Cardiac fibroblast (primary cell): ENCODE measurements at places on chromosomes 7 and 10.

GRCh38 chr10:104938031-104938430 is 296.9 kb downstream of the SORCS3 start:
- no peak for DNase-seq

DNA sequence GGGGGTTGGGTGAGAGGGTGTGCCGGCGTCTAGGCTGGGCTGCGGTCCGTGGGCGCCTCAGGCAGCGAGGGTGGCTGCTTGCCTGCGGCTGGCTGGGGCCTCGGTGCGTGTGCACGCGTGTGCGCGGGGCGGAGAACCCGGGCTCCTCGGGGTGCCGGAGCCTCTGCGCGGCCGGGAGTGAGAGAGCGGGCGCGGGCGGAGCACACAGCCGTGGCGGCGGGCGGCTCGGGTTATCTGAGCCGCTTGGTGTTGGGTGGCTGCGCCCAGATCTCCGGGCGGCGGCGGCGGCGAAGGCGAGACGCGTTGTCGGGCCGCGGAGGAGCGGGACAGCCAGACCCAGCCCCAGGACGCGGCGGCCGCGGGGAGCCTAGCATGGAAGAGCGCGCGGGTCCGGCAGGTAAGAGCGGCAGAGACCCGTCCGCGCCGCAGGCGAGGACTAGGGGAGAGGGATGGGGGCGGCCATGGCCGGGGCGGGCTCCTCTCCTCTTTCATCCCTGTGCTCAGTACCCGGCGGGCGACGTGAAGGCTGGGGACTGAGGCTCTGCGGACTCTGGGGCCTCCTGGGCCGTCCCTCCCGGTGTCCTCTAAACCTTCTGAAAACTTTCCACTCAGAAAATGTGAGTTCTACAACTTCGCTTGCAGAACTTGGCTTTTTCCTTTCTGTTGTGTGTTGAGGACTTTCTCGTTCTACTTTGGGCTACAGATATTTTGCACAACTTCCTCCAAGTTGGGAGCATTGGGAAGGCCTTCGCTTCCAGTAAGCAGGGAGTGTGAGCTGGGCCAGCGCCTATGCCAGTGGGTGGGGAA is 9.8 kb upstream of the PAX2 start:
- no peak for DNase-seq

- DNase-seq: no peak
Observed at GRCh38 chr7:37686556-37687345, 3.2 kb downstream of the GPR141 start.

DNA sequence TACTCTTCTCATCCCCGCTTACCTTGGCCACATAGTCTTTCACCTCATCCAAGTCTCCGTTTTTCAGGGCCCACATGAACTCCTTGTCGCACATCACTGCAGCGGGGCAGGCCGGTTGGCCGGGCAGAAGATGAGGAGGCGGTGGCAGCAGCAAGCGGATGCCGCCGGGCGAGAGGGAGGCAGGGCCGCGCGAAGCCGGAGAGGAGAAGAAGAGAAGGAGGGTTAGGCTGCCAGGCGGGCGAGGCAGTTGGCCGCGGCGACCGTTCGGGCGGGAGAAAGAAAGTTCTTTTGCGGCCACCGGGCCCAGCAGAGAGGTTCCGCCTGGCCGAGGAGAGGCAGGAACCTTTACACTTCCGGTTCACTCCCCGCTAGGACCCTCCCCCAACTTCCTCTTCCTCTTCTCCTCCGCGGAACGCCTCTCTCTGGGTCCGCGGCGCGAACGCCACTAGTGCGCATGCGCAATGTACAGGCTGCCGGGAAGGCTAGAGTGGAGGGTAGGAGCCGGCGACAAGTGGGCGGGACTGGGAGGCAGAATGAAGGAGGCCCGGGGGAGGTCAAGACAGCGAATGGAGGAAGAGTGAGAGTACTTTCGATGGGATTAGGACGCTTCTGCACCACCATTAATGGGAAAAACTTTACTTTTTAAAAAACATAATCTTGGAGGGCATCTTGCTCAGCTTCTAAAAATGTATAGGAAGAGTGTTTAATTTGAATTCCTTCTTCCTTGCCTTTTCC is at the start of gene MTPN:
MTPN (minus strand) TSS at position 353 of the 735 bp plus-strand sequence; CDS start at position 94, 259 bp downstream.
- DNase-seq: peak; percentile 97

- DNase-seq: no peak
Observed at GRCh38 chr7:46746695-46747687, 825.9 kb upstream of the IGFBP3 start.

- peak; percentile 51 for DNase-seq
Observed at GRCh38 chr10:110498087-110498981, 627 bp downstream of the DUSP5 start.

- peak; percentile 51 for DNase-seq
Observed at GRCh38 chr10:77638321-77639101, 903 bp upstream of the KCNMA1 start.

DNA sequence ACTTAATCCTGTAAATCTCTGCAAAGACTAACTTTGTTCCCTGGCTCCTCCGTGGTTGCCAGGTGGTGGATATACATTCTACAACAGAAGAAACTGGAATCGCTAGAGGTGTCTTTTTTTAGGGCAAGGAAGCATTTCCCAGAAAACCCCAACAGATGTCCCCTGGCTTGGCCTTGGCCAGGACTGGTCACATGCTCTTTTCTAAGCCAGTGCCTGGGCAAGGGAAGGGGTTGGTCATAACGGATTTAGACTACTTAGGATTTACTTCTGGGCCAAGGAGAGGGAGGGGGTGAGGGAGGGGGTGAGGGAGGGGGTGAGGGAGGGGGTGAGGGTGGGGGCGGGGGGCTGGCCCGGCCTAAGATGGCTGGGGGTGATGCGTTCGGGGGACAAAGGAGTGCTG is 105.7 kb downstream of the SNX10 start:
- DNase-seq: no peak

GRCh38 chr10:49279015-49279880 is 19.7 kb upstream of the C10orf71 start:
- no peak for DNase-seq

DNA sequence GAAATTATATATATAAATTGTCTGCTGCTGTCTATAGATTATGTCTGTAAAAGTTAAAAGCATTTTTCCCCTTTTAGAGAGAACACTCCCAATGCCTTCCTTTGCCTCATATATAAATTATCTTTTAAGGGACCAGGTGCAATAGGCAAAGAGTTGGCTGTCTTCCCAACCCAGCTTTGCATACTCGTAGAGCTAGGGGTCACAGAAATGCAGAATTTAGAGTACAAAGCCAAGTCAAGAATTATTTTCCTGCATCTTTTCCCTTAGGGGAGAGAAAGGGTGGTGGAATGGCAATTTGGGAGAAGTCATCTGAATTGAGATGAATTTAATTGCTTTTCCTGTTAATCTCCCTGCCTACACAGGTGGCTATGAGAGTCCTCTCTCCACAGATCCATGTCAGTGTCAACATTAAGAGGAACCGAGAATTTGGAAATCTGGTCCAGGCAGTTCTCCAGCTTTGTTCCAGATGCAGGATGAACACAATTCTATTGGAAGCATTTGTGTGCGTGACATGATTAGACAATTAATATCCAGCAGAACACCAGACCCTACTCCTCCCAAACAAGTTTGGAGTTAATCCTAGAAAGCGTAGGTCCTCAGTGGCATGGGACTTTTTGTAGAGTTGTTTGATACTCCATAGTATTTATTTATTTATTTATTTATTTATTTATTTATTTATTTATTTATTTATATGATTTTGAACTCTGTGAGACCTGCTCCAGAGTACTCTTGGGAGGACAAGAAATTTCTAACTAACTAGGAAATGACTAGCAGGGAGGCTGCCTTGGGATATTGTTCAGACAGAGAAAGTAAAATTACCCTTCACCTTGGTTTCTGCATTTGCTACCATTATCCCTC is 80.3 kb upstream of the SKAP2 start:
- DNase-seq: no peak

- DNase-seq: no peak
Observed at GRCh38 chr7:2431260-2431867, 28.0 kb downstream of the CHST12 start.

DNA sequence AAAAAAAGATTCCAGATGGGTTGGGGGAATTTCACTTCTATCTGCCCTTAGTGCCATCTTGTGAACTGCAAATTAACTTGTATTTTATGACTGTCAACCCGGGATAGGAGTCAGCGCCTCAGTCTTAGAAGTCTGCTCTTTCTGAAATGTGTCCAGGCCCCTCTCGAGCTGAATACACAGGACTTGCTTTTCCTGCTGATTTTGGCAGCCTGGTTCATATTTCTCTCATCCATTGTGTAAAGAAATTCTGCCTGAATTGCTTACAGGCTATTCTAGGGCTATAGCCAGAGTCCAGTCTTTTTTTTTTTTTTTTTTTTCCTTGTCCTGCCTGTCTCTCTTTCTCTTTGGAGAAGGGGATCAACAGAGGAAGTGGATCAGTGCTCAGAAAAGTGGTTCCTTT is 24.6 kb downstream of the GATA3 start:
- DNase-seq: peak; percentile 8

DNA sequence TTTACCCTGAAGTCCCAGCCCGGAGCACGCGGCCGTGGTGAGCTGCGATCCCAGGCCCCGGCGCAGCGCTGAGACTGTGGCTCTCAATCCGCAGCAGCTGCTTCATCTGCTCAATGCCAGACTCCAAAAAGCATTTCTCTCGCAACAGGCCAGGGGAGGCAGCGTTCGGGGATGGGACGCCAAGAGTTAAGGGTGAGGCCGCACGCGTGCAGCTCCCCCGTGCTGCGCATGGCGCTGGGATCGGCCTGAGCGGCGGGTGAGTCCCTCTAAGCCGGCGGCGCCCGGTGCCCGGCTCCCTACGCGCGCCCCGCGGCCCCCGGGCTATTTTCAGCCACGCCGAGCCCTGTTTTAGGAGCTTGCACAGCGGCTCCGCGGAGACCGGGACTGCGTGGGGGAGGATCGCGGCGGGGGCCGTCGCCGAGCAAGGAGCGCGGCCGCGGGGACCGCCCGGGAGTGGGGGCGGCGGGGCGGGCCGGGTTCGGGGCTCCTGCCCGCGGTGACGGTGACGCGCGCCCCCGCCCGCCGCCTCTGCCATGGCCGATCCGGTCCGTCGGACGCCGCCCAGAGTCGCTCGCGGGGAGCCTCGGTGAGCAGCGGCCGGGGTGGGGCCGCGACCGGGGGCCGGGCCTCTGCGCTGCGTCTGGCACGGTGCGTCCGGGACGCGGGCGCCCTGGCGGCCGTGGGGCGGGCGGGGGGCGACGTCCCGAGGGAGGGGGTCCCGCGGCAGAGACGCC is 29.4 kb upstream of the JAKMIP3 start:
- peak; percentile 21 for DNase-seq

DNA sequence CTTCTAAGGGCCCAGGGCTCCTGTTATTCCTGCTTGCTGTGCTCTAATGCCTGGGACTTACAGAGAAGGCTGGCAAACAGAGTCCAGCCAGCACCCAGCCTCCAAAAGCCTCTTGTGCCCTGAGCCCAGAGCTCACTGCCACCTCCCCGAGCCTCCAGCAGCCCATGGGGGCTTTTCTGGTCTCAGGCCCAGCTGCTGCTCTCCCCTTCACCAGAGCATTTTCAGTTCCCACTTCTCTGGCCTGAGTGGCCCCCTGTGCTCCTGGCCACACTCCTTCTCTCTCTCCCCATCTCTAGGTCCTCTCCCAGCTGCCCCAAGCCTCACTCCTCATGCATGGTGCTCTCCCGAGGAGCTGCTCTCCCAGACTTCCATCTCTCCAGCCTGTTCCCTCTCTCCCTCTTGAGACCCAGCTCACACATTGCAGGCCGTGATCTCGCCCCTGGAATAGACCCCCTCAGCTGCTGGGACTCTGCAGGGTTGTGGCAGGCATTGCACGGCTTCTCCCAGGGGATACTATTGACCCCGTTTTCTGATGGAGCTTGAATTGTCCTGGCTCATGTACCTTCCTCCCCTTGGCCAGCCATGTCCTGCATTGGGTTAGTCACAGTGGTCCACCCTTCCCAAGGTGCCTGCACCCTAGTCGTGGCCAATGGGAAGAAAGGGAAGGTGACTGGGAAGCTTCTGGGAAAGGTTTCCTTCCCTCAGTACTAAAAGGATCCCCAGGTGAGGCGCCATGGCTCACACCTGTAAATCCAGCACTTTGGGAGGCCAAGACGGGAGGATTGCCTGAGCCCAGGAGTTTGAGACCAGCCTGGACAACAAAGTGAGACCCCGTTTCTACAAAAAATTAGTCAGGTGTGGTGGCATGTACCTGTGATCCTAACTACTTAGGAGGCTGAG is 9.0 kb upstream of the RASSF4 start:
- DNase-seq: no peak

GRCh38 chr10:3499120-3499519 is 285.9 kb downstream of the KLF6 start:
- DNase-seq: peak; percentile 37

GRCh38 chr7:129831424-129832058 is 121.2 kb downstream of the UBE2H start:
- peak; percentile 95 for DNase-seq

- peak; percentile 24 for DNase-seq
Observed at GRCh38 chr10:79191951-79192676, 123.3 kb downstream of the ZMIZ1 start.

- DNase-seq: peak; percentile 60
Observed at GRCh38 chr7:94145602-94146001, 141.4 kb upstream of the BET1 start.

GRCh38 chr7:68604541-68604940 is 993.7 kb upstream of the AUTS2 start:
- DNase-seq: no peak

- DNase-seq: peak; percentile 86
Observed at GRCh38 chr10:102627736-102628293, 16.5 kb upstream of the TRIM8 start.

DNA sequence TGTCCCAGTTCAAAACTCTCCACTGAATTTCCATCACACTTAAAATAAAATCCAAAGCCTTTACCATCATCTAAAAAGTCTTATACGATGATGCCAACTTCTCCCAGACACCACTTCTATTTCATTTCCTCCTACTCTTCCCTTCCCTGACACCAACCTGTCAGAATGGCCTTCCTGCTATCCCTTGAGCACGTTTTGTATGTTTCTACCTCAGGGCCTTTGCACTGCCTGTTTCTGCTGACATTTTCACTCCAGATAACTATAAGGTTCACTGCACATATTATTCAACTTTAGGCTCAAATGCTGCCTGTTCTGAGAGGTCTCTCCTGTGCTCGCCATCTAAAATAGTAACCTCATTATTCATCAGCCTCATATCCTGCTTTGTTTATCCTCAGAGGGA is 269.6 kb downstream of the HTR7 start:
- no peak for DNase-seq

- DNase-seq: no peak
Observed at GRCh38 chr7:101250324-101250723, 5.4 kb upstream of the FIS1 start.

- no peak for DNase-seq
Observed at GRCh38 chr10:21814866-21815265, 188.7 kb downstream of the DNAJC1 start.

DNA sequence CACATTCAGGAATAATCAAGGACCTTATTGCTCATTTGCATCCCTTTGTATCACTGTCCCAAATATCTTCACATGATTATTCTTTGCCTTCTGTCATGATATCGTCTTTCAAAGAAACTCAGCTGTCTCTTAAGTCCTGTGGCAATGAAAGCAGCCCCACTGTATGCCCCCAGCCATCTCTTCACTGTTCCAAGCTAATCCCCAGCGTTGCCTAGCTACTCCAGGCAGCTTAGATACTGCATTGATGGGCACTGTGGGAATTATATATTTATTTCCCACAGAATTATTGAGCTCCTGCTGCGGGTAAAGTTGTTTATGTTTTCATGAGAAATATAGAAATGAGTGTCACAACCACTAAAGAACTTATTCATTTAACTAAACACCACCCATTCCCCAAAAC is 38.8 kb downstream of the SND1 start:
- no peak for DNase-seq
